Hepatocyte (in vitro differentiated cells): ENCODE measurements at places on chromosomes 3 and 15. TPM values are rescaled to one million over a fixed set of nuclear protein-coding genes. Genes with fewer than 3 reads are reported as not detected.

- no peak overlapping the region for H3K4me3 ChIP-seq
- peaks cover 16% of the 10 kb centered on the region for H3K4me1 ChIP-seq
- no peak for DNase-seq
- H3K27ac ChIP-seq, result peak overlapping the region; percentile 25
Observed at GRCh38 chr3:134340362-134340981, 33.8 kb downstream of the AMOTL2 start.

- H3K36me3 ChIP-seq, result no peaks in the 10 kb centered on the region
- no peak overlapping the region for H3K4me3 ChIP-seq
- DNase-seq, result no peak
Observed at GRCh38 chr15:34722439-34722836, 32.4 kb downstream of the GJD2 start.

OCA2 gene
- total RNA-seq, result 22.6 and 25.1 TPM in 2 replicates

GHSR gene
- not detected in 2 replicates for total RNA-seq

TRH gene
- total RNA-seq, result not detected in 2 replicates

DNA sequence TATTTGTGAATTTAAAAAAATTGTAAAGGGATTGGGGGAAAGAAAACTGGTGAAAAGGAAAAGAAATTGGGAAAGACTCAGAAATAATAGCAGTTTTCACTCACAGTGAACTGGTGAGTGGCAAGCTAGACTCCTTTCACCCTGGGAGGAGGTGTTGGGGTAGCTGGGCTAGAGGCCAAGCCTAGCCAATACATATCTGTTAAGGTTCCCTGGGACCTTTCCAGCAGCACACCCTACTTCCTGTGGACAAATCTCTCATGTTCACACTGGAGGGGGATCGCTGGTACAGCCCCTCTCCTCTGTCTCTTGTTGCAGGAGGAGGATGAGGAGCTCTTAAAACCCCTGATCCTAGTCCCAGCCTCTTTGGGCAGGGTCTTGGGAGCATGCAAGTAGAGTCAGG is 3.7 kb upstream of the RPP25 start:
- peaks cover 55% of the 10 kb centered on the region for H3K27me3 ChIP-seq
- peaks cover 33% of the 10 kb centered on the region for H3K4me1 ChIP-seq
- no peak for DNase-seq
- H3K27ac ChIP-seq, result no peak overlapping the region
- H3K36me3 ChIP-seq, result no peaks in the 10 kb centered on the region
- no peak overlapping the region for H3K4me3 ChIP-seq
